ENCODE measurements at places on chromosomes 2 and 18.

DNA sequence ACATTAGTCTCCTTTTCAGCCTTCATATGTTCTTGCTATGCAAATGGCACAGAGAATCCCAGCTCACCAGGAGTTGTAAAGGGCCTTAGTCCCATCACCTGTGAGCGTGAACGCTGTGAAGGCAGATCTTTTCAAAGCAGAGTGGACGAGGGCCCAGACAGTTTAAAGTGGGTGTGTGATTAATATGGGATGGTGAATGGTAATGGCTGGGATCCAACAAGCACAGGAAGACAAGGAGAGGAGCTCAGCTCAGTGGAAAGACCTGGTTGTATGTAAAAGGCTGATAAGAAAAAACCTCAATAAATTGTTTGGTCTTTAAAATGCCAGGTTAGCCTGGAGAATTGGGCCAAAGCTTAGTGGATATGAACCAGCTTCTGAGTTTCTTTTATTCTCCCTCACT lies 326.2 kb downstream of the NYAP2 start:
- DNase-seq: no peak

GRCh38 chr18:55120896-55121295 lies 161.6 kb upstream of the CCDC68 start:
- no peak for DNase-seq

DNA sequence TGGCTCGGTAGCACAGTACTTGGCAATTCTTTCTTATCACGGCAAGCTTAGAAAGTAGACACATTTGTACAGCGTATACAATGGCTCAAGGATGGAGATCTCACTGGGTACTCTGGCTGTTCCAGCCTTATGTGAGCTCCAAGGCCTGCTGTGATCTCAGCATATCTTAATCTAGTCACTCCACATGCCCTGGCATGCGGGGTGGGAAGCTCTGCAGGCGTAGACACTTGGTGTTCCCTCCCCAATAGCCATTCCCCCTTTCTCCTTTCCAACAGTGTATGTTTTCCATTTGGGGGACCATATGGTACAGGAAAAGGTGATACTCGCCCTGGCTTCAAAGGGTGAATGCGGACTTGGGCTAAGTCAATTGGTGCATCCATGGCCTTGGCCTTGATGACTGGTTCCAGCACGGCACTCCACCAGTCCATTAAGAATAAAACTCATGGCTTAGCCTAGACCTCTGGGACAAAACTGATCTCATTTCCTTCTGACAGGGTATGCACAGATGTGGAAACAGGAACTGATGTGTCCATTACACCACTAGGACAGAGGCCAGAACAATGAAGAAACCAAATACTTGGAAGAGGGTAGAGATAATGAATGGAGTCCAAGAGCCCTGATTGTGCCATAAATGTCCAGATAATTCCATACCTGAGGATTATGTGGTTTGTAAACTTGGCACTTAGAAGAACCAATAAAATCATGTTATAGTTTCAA lies 28.4 kb downstream of the TGIF1 start:
- no peak for DNase-seq

- peak; percentile 4 for DNase-seq
Measured at GRCh38 chr2:155708071-155708470, 624.5 kb downstream of the NR4A2 start.

GRCh38 chr2:238498691-238499295 lies 72.1 kb downstream of the ASB1 start:
- no peak for DNase-seq

DNA sequence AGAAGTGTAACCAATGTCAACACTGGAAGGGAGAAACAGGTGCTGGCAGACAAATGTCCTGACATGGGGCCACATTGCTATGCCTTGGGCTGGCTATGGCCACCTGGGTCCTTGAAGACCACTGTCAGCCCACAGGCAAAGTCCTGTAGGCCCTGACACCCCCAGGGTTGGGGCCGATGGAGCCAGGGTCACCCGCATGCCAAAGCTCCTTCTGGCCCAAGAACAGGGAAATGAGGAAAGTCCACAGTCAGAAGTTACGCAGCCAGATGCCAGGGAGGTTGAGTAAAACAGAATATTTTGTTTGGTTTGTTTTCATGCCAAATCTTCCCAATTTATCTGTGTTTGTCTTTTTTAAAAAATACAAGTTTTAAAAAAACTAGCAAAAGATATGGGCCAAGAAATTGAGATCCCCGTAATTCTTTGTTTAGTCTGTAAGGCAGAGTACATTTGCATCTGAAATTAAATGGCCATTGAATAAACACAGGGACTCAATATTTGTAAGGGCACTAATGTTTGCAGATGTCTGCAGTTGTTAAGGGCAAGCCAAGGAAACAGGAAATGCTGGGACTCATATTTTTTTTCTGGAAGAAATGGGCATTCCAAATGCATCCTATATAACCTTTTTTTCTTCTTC lies 186.4 kb downstream of the FAM210A start:
- no peak for DNase-seq

- no peak for DNase-seq
Measured at GRCh38 chr2:217484046-217484445, 518.7 kb downstream of the TNS1 start.

DNA sequence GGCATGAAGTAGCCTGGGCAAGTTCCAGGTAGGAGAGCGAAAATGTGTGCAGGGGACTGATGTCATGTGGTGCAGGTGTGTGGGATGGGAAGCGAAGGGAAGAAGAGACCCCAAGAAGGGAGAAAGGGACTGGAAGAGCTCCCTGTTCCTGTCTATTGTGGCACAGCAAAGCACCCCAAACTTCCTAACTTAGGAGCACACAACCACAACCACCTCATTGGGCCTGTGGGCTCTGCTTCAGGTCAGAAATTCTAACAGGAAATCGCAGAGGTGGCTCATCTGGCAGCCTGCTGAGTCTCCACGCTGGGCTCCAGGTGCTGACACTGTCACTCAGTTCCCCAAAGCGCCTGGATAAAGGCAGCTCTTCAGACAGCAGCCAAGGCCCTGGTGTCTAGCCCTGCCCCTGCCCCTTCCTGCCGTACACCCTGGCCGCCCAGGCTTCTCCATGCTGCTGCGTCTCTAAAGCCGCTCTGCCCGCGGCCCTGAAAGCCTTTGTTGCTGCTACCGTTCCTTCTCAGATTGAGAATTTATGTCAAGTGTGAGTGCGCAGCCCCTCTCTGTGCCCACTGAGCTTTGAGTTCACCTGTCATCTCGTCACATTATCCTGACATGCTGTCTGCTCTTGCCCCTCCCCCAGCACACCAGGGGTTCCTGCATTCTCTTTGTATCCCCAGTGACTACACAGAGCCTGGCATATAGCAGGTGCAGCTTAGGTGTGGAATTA lies 140.2 kb upstream of the BCL2L11 start:
- DNase-seq: no peak

DNA sequence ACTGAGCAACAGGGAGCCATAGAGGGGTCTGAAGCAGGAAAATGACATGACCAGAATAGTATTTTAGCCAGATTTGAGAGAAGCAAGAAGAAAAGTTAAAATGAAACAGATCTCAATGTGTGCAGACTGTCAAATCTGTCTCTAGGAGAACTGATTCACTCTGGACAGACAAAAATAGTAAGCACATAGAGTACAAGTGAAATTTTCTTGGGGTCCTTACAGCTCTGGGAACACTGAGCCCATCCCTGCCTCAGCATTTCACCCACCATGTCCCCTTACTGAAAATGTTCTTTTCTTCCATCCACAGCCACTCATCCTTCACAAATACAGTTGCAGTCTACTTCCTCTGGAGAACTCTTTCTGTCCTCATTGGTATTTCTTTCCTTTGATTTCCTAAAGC lies 359.2 kb downstream of the MTX2 start:
- DNase-seq: no peak

Data from iPS-NIHi11 (cell line).